Stimulated activated CD8-positive, alpha-beta memory T cell treated with anti-CD3 and anti-CD28 coated beads, Interleukin-15, amount 100 ng/mL, for 1 hour (primary cell): ENCODE measurements at places on chromosomes 16 and 17.

DNA sequence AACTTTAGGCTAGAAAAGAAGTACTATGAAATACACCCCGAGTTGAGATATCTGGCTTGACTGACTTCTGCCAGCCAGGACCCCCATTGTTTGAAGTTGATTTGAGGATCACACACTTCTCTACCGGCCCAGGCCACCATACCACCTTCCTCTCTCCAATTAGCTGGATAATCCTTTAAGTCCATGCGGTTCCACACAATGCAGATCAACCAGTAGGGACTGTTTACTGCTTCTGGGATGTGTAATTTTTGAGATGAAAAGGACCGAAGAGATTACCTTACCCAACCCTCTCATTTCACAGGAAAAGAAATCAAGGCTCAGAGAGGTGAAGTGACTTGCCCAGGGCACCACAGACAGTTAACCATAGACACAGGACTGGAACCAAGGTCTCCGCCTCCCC lies 20.5 kb downstream of the ERN1 start:
- DNase-seq = no peak

DNA sequence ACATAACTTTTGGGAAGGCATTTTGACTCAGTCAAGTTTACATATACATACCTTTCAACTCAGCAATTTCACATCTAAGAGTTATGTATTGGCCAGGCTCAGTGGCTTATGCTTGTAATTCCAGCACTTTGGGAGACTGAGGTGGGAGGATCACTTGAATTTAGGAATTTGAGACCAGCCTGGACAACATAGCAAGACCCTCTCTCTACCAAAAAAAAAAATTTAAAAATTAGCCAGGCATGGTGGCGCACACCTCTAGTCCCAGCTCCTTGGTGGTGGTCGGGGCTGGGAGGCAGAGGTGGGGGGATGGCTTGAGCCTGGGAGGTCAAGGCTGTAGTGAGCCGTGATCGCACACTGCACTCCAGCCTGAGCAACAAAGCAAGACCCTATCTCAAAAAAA lies 79.3 kb downstream of the AATF start:
- DNase-seq = no peak

DNA sequence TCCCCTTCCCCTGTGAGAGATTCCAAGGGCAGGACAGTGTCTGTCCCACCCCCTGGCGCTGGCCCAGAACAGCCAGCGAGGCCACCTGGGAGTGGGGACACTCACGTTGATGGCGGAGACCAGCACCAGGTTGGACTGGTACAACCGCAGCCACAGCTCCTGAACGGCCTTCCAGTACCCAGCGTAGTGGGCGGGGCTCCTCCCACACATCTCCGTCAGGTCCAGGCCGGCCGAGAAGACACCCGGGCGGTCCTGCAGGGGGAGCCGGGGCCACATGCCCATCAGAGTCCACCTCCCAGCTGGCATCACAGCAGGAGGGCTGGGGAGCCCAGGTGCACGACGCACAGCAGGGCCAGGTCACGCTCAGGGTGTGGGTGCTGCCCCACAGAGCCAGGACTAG lies 7.1 kb downstream of the ECI1 start:
- DNase-seq = no peak

DNA sequence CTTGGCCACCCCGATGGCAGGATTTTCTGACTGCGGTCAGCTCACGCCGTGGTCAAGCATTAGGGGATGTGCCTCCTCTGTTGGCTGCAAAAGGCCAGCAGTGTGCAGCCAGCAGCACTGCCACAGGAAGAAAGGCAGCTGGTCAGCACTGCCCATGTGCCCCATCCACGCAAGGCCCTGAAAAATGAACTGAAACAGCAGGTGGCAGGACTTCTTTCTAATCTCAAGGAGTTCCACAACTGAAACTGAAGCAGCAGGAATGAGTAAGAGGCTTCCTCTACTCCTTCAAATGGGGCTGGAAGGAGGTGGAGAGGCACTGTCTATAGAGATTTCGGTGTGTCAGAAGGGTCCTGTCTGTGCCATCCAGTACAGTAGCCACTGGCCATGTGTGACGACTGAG lies 3.2 kb downstream of the ZNF500 start:
- no peak for DNase-seq

GRCh38 chr17:19410875-19411620 lies at the start of gene RNF112:
Gene RNF112, plus strand, starts transcription at chr17:19411232. Its CDS starts 177 bp downstream, at chr17:19411409.
- no peak for DNase-seq

- DNase-seq = no peak
Observed at GRCh38 chr17:68161644-68162428, 86.0 kb upstream of the AMZ2 start.
